ENCODE measurements at places on chromosomes 11 and 22.

GRCh38 chr22:35981900-35982299 lies 46.7 kb downstream of the RBFOX2 start:
- DNase-seq: no peak

DNA sequence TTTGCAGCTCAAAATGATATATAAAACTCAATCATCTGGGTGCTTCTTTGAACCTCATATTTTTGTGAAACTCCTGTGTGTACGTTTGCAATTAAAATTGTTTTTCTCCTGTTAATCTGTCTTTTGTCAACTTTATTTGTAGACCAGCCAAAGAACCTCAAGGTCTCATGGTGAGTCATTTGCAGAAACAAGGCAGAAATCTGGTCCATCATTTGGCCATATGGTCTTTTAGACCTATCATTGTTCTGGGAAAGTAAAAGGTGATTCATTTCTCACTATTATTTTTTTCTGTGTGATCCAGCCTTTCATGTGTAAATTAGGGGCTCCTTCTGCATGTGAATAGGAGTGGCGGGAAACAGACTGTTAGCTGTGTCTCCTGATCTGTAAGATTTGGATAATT lies 399.1 kb upstream of the DDI1 start:
- DNase-seq: no peak

DNA sequence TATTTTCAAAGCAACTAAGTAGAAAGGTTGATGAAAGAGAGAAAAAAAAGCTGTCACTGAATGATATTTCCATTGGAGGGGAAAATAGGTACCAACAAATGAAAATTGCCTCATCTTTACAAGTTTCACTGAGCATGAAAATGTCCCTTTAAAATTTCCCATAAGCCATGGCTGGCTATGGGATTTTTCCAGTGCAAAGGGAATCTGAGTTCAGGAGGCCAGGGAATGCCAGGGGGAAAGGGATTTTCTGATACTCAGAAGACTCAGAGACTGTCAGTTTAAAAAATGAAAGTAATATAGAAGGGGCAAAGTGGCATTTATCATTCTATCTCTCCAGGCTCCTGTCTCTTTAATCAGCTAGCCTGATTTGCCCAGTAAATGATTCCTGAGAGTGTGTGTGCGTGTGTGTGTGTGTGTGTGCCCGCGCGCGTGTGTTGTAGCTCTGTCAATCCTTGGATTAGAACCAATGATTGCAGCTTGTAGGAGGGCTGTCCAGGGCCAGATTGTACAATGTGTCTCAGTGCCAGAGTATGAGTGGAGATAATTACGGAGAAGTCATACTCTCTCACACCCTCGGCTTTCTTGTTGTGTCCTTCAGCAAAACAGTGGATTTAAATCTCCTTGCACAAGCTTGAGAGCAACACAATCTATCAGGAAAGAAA lies at the start of gene NTM:
Gene NTM, plus strand, starts transcription at position 526 of the 662 bp plus-strand sequence.
- DNase-seq: no peak

- no peak for DNase-seq
Observed at GRCh38 chr11:133508468-133508867, 23.8 kb downstream of the OPCML start.

- DNase-seq: no peak
Observed at GRCh38 chr22:25403811-25404471, 160.5 kb upstream of the GRK3 start.

DNA sequence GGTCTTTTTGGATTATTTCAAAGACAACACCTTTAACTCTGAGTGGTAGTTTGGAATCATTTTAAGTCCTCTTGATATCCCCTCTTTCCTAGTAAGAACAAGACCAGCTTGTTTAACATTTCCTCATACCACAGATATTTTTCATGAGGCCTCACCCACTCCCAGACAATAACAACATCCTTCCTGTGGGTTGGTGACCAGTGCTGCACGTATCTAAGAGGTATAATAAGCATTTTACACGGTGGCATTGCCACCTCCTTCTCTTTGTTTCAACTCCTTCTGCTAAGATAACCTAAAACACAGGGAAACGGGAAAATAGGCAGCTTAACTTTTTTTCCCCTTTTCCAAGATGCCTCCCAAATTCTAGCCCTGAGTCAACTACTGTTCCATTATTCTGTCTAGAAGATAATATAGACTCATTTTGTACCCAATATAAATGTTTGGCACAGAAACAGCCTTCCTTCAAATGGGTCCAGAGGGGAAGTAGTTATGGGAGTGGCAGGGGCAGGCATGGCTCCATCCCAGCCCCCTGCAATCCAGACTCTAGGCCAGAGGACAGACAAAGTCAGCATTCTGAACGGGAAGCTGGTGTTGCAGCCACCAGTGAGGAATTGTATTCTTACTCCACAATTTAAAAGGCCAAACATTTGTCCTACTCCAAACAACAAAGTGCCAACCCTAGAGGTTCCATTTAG lies 28.5 kb downstream of the MAML2 start:
- no peak for DNase-seq

DNA sequence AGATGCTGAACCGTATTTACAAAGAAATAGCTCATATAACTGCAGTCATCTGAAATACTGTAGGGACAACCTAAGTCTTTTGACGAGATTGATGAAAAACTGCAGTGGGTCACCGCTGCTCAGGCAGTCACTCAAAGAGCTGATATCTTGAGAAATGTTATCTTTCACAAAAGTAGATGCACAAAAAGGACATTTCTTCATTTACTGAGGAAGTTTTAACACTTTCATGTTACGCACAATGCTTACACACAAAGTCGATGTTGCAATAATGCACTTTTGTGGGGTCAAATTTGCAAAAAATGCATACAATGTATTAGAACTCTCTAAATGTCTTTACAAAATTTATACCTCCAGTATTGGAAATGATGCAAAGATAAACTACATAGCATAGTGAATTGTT lies 16.2 kb upstream of the OR10V1 start:
- DNase-seq: no peak

- DNase-seq: no peak
Observed at GRCh38 chr11:91932151-91932821, 292.3 kb upstream of the FAT3 start.

DNA sequence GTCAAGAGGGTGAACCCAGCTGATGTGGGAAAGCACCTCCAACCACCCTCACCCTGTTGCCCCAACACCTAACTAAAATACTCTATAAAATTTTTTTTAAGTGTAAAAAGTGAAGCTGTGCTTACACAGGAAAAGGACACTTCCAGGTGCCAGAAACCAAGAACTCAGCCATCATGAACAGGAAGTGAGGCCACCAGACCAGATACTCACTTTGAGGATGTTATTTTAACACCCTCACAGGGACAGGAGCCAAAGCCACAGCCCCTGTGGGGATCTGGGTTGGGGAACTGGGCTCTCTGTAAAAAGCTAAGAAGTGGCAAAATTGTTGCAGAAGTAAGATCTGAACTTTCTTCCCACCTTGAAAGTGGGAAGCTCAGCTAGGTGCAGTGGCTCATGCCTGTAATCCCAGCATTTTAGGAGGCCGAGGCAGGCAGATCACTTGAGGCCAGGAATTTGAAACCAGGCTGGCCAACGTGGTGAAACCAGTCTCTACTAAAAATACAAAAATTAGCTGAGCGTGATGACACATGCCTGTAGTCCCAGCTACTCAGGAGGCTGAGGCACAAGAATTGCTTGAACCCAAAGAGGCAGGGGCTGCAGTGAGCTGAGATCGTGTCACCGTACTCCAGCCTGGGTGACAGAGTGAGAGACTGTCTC lies 3.8 kb downstream of the RSPH14 start:
- no peak for DNase-seq
